ENCODE measurements at places on chromosomes 2 and 18.

DNA sequence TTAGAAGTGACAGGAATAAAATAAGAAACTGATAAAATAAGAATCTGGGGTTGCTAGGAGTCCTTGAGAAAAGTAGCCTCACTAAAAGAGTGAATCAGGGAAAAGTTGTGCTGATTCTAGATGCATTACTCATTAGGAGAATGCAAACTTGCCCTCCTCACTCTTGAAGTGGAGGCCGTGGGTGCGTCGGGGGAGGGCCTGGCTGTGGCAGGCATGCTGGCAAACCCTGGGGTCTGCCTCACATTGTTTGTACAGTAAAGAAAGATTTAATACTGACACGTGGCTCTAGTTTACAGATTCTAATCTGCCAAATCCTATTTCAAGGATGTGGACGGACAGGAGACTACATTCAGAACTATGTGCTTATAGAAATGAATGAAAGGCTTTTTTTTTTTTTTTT, 41.9 kb downstream of the TANC1 start:
- no peak for DNase-seq

DNA sequence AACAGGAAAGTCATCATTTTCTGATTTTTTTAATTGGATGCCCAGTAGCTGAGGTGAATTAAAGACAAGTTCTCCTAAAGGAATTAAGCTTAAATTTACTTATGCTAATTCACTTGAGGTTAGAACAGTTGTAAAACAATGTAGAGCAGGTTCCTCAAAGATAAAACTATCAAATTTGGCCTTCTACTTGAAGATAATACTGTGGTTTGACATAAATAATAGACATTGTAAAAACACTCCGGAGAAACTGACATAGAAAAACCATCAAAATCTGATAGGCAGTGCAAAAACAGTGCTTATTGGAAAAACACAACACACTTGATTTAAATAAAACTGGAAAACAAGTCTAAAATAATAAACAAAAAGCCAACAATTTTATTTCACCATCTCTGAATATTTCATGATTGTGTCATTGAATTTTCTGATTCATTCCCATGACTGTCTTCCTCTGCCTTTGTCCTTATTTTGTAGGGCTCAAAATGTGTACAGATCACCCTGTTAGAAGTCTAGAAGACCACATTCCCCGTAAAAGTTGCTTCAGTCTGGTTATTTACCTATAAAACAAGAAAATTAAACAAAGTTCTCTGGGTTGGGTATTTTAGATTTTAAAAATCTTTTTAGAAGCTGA, 28.3 kb upstream of the SLC40A1 start:
- DNase-seq, result no peak

GRCh38 chr2:98063291-98063854, 23.6 kb upstream of the VWA3B start:
- no peak for DNase-seq

DNA sequence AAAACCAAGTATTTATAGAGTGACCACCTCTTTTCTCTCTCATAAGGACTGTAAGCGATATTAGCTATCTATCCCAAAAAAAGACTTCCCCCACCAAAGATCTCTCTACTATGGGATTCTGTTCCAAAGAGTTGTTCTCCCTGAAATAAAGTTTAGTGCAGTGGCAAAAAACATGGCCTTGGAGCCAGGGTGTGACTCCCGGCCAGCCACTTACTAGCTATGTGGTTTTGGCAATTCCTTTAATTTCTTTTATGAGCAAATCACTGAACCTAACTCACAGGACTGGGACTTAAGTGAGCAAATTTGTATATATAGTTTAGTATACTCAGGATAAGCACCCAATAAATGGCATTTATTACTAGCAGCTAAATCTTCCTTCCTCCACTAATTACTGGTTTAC, 42.6 kb downstream of the SESTD1 start:
- DNase-seq, result no peak

- no peak for DNase-seq
Observed at GRCh38 chr2:86062043-86062442, 43.6 kb downstream of the POLR1A start.

- peak; percentile 42 for DNase-seq
Observed at GRCh38 chr2:64865073-64865830, 123.9 kb upstream of the SLC1A4 start.

- DNase-seq, result no peak
Observed at GRCh38 chr18:12049978-12050811, 43.4 kb upstream of the ANKRD62 start.

- no peak for DNase-seq
Observed at GRCh38 chr2:217788669-217789002, 214.2 kb downstream of the TNS1 start.

- DNase-seq, result no peak
Observed at GRCh38 chr2:57802243-57802642, 244.4 kb upstream of the VRK2 start.

DNA sequence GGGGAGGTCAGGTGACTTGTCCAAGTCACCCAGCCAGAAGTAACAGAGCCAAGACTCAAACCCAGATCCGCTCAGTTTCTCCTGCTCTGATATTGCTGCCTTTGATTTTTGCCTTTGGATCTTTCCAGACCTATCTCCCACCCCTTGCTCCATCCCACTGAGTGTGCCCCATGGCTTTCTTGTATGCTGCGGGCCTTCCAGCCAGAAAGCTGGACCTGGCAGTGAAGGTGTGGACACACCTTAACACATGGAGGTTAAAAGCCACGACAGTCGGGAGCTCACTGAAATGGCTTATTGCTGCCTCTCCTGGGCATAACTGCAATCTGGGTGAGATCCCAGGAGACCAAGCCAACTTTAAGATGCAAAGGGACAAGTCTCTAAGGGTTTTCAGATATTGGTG, 86.7 kb downstream of the LONRF2 start:
- DNase-seq, result no peak

- no peak for DNase-seq
Observed at GRCh38 chr18:25832001-25832604, 258.3 kb downstream of the SS18 start.

GRCh38 chr2:11521775-11522174, 12.1 kb upstream of the GREB1 start:
- no peak for DNase-seq

DNA sequence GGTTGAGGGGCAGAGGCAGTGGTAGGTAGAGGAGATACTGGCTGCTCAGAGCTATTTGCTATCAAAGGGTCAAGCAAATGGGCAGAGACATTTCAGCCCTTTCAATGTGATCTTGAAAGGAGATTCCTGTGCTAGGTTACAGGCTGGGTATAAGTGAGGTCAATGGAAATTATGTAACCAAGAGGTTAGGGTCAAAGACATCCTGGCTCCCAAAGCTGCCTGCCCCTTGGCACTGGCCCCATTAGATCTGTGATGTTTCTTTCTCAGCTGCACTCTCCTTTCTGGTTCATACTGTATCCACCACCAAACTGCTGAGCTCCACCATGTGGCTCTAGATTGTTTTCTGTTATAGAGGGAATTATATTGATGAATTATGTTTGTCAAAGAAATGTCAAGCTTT, 200.4 kb downstream of the AGPS start:
- DNase-seq, result no peak

- no peak for DNase-seq
Observed at GRCh38 chr2:193476171-193476800, 1281.6 kb upstream of the TMEFF2 start.

GRCh38 chr2:108316033-108316432, 27.3 kb downstream of the SULT1C2 start:
- DNase-seq, result no peak

DNA sequence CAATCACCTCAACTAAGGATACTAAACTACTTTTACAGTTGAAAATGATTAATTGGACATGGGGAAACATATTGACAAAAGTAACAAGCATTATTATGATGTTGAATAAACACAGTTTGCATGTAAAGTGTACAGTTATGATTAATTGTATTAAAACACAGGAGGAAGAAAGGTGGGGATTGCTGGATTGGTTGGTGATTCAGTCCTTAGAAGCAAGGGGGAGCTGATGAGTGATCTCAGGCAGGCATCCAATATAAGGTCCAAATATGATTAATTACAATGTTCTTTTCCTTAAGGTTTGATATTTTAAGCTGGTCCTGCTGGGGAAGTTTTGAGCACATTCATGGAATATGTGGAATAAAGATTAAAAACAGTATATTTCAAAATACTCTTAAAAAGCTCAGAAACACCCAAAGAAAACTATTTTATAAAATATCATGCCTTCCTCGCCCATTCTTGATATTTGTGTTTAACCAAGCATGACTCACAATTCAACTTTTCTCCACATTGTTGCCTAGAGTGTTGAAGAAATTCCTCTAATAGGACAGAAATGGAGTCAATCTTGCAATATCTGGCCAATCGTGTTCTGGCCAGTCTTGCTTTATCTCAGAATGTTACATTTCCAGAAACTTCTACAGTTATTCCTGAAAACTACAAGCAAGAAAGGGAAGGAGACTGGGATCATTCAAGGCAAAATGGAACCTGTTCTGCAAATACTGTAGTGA, 268.2 kb downstream of the RPIA start:
- DNase-seq, result no peak

GRCh38 chr2:174246944-174247381, 1.4 kb downstream of the OLA1 start:
- DNase-seq, result no peak

DNA sequence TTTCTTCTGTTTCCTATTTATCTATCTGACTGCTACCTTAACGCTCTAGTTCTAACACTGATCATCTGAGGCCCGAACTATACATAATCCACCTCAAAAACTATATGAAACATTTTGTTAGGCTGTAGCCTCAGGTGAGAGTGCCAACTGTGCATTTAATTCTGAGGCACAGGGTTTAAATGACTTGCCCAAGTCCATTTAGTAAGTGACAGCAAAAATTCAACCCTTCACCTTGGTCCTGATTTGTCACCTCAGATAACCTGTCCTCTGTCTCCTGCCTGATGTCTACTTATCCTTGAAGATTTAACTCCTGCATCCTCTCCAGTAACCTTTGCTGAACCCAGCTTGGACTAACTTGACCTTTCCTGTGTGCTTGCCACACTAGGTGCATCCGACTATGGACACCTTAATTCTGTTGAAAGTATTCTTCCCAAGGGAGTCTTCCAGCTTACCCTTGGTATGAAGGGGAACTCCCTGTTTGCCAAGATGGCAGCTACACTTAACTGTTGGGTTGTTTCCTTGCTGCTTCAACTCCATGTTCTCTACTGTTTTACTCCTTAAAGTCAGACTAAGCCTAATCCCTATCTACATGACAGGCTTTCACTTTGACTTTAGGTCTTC, 23.5 kb downstream of the CD302 start:
- no peak for DNase-seq

GRCh38 chr2:233471291-233472035, 95.1 kb downstream of the USP40 start:
- DNase-seq, result no peak

GRCh38 chr2:238955648-238956531, 108.0 kb downstream of the TWIST2 start:
- no peak for DNase-seq

DNA sequence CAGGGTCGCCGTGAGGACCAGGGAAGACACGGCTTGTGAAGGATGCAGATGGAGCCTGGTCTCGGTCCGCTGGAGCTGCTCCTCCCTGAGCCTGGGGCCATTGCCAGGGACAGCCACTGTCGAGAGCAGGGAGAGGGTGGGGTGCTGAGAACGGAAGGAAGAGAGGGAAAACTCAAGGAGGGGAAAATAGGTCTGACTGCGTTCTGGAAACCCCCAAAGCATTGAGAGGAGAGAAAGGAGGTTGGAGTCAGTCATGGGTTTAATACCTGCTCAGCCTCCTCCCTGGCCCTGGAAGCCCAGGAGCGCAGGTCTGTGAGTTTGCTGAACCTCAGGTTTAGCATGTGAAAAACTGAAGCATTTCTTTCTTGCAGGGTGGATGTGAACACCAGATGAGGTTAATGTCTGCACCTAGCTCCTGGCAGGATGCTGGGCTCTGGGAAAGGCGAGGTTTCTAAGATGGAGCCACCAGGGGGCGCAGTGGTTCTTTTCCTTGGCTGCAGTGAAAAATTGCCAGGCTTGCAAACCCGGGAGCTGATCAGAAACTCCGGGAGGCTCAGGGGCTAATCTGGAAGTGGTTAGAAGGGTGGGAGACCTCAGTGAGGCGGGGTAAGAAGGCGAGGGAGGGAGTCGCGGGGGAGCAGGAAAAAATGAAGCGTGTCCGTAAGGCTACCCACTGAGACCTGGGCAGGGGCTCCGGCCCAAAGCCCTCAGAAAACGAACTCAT, 33.6 kb upstream of the RNF149 start:
- DNase-seq, result peak; percentile 38

DNA sequence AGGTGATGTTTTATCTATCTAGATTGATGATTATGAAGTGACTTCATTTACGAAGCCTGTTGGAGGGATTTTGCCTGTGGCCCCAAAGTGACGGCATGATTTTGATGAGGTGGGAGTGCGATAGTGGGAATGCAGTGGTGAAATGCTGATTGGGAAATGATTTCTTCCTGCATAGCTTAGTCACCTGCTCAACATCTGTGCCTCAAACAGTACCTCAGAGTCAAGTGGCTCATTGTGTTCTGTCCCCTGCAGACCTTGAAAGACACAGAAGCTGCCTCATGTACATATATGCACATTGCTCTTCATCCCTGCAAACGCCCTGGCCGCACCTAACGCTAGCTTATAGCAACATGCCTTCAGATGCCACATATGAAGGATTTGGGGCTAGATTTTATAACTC, 201.2 kb downstream of the TPGS2 start:
- no peak for DNase-seq

DNA sequence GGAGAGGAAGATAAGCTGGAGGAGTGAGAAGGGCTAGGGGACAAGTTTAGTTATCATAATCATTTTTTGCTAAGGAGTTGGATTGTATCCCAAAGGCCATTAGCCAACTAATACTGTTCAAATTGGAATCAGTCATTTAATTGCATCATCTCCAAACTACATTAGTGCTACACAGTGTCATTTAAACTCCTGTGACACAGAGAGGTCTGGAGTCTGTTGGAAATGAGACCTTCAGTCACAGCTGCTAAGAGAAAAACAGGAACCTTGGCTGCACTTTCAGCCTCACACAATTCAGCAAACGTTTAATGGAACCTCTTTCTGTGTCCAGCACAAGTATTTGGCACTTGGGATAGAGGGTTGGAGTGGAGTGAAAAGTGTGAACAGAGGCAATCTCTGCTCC, 175.5 kb upstream of the MGAT5 start:
- no peak for DNase-seq

GRCh38 chr18:45626330-45627203, 11.3 kb downstream of the SLC14A2 start:
- no peak for DNase-seq

DNA sequence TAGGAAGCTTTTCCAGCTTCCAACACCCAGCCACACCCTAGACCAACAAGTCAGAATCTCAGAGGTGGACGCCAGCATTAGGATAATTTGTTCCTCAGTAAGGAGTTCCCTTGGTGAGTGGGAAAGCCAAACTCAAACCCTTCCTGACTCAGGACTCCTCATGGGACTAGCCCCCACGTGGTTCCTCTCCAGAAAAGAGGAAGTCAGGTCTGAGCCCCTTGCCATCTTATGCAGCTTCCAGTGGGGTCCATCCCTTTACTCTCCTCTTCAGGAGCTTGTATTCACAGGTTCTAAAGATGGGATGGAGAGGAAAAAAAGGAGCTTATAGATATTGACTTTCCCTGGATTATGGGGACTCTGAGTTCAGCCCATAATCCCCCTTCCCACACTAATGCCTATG, 14.8 kb upstream of the NOTO start:
- DNase-seq, result no peak
